ENCODE measurements at places on chromosomes 3 and 15. TPM values are rescaled to one million over a fixed set of nuclear protein-coding genes. Genes with fewer than 3 reads are reported as not detected.
A peak's percentile ranks its signal among the peaks of the same experiment; 100 is the strongest.

Gene DLEC1
- 0.59 TPM for polyA plus RNA-seq

Gene KLHL40
- 162 TPM for polyA plus RNA-seq

GRCh38 chr15:63492541-63493077 lies 11.8 kb upstream of the USP3 start:
- DNase-seq: no peak

Gene KLHL6
- polyA plus RNA-seq: 1.5 TPM

Gene LYZL4
- not detected for polyA plus RNA-seq

DNA sequence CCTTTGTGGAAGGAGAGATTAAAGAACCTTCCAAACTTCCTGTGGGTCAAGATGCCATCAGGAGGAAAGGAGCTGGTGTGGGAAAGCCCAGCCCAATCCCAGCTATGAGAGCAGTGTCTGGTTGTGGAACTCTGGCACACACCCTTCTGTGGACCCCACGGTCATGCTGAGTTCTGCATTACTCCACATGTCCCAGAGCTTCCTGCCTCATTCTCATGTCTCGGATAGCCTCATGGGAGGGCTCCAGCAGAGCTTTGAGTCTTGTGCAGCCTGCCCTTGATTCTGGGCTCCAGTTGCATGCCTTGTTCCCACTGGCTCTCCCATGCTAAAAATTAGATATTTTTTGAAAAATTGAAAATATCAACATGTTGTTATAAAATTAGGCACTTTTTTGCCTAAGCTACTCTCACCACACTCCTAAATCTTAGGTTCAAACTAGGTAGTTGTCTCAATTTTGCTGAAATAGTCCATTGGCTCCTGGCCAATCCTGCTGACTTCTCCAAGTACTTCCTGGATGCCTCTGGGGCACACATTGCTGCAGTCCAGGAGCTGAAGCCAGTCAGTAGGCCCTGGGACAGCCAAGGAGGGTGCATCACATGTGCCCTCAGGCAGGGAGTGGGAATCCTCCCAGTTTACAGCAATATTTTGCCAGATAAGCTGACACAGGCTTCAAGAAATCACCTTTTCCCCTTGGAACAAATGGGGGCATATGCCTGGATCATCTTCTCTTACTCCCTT lies 144.3 kb downstream of the EEFSEC start:
- no peak for DNase-seq

GRCh38 chr3:101791778-101792177 lies 12.8 kb downstream of the NXPE3 start:
- DNase-seq: no peak

Gene FAM81A
- polyA plus RNA-seq: 1.4 TPM

Gene LRRC31
- not detected for polyA plus RNA-seq

DNA sequence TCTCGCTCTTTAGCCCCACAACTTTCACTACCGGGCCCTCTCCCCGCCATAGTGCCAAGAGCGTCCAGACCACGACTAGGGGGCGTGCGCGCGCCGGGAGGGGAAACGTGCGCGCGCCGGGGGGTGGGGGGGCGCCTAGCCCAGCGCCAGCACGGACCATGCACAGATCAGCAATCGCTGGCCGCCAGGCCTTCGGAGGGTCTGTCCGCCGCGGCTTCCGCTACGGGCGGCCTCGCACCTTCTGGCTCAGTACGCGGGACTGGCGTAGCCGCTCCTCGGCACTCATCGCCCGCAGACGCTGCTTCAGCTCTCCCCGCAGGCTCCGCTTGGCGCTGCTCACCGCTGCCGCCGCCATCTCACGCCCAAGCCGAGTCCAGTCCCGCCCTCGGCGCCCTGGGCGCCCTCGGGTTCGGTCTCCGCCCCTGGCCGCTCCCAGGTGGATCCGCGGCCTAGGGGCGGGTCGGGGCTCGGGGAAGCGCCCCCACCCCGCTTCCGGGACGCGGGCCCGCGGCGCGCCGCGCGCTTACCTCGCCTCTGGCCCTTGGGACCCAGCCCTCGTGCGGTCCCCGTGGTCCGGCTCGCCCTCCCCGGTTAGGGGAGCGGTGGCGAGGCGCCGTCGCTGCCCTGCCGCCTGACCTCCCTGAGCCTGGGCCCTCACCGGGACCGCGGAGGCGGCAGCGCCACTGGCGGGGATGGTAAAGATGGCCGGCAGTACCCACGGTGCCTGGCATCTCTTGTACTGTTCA lies at the start of gene MTHFS:
TSS of gene MTHFS (minus strand) at position 381 of the 746 bp plus-strand sequence. CDS start at position 355, 26 bp downstream.
- DNase-seq: peak; percentile 32

DNA sequence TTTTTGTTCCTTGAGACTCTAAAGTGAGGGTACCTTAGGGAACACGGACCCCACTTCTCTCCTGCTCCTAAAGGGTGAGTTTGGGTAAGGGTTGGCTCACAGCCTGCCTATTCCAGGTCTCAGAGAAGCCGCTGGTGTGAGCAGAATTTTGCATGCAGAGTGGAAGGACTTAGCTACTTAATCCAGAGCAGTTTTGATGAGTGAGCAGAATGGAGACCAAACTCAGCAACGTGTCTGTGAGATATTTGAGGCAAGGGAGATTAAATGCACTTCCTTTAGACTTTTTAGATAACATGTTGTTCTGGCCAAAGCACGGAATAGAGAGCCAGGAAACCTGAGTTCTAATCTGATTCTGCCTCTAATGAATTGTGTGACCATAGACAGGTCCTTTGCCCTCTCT lies 5.1 kb downstream of the SLC24A1 start:
- no peak for DNase-seq

Gene CCDC54
- polyA plus RNA-seq: 2.8 TPM

Gene GYG1
- 85.5 TPM for polyA plus RNA-seq

Measured in forelimb muscle (tissue), 1 donor.